ENCODE measurements at places on chromosomes 11 and 22.
A peak's percentile ranks its signal among the peaks of the same experiment; 100 is the strongest.

DNA sequence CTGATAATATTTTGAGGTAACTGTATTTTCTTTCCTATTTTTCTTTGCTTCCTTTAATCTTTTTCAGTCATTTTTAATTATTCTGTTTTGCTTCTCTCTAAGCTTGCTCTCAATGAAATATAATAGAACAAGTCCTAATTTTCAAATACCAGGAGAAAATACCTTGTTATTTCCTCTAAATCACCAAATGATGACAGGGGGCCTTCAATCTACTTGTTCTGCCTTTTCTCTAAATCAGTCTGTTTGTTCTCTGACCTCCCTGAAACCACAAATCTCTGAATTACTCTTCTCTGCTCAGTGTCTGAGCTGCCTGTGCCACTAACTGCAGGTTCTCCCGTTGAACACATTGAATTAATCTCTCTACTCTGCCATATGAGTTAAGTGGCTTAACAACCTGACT is 286.2 kb downstream of the C11orf87 start:
- no peak for DNase-seq

DNA sequence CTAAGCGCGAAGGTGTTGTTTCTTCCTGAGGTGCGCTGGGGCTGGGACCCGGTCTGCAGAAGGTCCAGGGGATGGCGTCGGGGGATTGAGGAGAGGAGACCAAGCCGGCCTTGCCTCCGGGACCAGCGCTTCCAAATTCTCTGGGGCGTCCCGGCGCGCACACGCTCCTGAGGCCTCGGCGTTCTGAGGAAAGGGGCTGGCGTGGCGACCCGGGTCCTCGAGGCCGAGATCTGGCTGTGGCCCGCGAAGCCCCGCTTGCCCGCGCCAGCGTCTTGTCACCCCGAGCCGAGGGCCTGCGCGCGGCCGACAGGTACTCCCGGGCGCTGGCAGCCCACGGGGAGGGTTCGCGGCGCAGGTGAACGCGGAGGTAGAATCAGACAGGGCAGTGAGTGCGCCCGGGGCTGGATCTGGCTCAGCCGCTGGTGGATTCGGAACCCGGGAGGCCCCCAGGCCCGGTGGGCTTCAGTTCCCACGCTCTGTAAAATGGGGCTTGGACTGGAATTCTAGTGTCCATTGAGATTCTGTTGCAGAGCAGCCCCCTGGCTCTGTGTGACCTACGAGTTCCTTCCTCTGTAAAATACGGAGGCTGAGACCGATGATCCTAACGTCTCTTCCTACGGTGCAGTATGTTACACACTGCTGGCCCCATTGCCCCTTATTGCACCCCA is 14.7 kb downstream of the SSH3 start:
- no peak for DNase-seq

DNA sequence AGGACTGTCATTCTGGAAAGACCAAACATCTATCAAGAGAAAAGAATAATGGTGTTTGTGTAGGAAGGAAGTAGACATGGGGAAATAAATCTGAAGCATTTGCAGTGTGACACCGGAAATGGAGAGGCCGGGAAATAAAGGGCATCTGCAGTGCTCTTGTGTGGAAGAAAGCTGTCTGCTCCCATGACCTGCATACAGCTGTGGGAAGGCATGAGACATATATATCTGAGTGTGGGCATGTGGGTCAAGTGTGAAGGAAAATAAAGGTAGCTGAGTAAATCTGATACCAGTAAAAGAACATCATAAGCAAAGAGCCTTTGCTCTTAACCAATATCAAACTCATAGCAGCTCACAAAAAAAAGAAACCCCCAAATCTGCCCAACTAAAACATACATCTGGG is 72.1 kb upstream of the OR5AK2 start:
- no peak for DNase-seq

DNA sequence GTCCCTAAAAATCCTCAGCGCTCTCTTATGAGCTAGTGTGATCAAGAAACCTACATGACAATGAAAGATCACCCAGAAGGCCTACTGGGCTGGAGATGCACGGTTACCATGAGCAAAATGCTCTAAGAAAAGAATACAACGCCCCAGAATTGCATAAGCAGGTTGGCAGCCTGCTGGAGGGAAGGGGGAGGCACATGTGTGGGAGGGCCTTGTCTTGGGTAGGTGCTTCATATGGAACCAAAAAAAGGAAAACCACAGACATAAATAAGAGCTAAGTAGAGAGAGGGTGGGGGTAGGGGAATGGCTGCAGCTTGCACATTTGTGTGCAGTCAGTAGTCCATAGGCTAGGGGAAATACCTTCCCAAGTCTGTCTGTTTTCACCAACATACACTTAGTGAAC is 2.8 kb downstream of the SIAE start:
- no peak for DNase-seq

GRCh38 chr22:31398231-31398630 is 1.2 kb upstream of the DRG1 start:
- DNase-seq = no peak

- peak; percentile 13 for DNase-seq
Measured at GRCh38 chr22:36110306-36110881, 50.2 kb downstream of the APOL3 start.

DNA sequence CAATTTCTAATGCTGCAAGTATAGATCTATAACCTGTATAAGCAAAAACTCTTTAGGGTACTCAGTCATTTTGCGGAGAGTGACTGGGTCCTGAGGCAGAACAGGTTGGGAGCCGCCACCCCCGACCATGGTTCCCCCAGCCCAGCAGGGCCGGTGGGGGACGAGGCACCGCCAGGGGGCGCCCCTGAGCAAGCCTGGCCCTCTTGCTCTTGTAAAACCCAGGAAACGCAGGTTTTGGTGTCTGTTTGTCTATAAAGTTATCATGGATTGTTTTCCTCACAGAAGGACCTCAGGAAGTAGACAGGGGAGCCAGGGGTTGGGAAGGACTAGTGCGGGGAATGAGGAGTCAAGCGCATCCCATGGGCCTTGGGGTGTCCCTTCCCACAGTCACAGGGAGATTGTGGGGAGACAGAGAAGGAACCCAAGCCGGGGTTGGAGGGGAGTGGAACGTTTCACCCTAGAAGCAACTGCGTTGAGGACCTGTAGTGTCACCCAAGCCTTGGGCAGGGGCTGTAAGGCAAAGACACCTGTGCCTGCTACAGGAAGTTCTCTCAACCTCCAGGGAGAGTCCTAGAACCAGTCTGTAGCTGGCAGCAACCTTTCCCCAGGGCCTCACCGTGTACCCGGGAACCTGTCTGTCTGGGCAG is 26.4 kb downstream of the KCTD17 start:
- peak; percentile 78 for DNase-seq

- DNase-seq = no peak
Measured at GRCh38 chr11:23314162-23314561, 453.9 kb upstream of the CCDC179 start.

- peak; percentile 20 for DNase-seq
Measured at GRCh38 chr11:30422447-30423278, 99.8 kb downstream of the ARL14EP start.

GRCh38 chr22:20761536-20761935 is 12.4 kb upstream of the SERPIND1 start:
- DNase-seq = no peak

GRCh38 chr11:22151649-22152197 is 41.2 kb upstream of the ANO5 start:
- DNase-seq = no peak

DNA sequence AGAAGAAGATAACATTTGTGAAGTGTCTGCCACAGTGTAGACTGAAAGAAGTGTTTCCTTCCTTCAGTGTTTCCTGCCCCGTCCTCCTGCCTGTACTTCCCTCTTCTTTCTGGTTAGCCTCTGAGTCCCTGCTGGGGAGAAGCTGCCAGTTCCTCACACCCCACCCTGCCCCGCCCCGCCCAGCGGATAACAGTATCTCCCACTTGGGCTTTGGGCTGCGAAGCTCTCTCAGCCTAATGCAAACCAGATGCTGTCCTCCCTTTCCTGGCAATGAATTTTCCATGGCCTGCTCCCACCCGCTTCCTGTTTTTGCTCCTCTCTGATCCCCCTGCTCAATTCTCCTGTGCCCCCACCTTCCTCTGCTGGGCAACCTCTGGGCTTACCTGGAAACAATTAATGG is 5.2 kb upstream of the RAB3IL1 start:
- peak; percentile 82 for DNase-seq

DNA sequence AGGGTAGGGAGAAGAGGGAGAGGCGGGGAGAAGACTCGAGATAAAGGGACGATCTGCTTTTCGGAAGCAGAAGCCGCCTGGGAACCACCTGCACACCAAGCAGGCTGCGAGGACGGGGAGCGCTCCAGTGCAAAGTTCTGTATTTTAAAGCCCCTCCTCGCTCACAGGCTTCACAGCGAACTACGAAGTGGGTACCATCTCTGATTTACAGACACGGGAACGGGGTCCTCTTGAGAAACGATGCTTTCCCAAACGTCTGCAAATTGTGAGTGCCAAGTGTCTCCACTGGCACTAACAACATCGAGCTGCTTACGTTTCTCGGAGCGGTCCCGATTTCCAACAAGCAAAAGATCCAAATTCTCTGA is 700 bp upstream of the STX3 start:
- peak; percentile 43 for DNase-seq

GRCh38 chr11:70158201-70158600 is 44.9 kb upstream of the FADD start:
- peak; percentile 48 for DNase-seq

DNA sequence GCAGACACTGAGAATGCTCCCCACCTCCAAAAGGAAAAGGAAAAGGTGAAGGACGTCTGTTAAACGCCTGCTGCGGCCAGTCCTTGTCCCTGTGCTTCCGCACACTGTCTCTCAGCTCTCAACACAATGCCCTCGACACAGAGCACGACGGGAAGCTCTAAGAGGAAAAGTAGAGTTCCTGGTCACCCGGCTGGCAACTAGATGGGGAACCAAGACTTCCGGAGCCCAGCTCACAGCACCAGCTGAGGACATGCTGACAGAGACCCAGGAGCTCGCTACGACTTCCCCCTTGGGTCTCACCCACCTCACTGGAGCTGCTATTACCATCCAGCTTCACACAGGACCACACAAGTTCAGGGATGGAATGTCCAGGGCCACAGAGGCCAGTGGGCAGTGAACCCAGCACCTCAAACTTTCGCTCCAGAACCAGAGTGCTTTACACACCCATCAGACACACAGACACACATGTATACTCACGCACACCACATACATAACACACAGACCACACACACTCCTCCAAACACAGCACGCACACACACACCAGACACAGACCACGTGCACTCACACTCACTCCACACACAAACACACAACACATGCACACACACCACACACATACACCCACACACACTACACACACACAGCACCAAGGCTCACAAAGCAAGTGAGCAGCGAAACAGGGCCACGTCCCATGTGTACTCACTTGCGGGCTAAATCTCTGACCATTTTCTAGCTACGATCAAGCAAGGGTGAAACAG is 9.6 kb downstream of the SULT4A1 start:
- no peak for DNase-seq

GRCh38 chr11:47941907-47942558 is 38.3 kb upstream of the PTPRJ start:
- peak; percentile 26 for DNase-seq

GRCh38 chr11:20088397-20089225 is 71.7 kb downstream of the DBX1 start:
- DNase-seq = peak; percentile 36

GRCh38 chr22:19766511-19767426 is 6.2 kb downstream of the TBX1 start:
- peak; percentile 47 for DNase-seq

DNA sequence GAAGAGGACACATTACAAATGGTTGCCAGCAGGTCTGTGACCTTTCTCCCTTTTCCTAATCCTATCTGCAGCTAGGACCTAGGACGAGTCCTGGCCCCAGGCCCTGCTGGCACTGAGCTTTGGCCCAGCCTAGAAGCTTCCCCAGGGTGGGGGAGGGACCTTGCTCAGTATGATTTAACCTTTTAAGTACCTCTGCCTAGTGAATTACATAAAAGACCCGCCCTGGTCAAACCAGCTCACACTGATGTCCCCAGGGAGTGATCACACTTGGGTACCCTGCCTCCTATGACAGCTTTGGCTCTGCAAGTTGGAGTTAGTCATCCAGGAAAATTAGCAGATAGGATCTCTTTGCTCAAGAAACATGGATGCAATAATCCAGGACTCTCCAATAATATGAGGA is 21.9 kb downstream of the ASCC2 start:
- DNase-seq = no peak

- no peak for DNase-seq
Measured at GRCh38 chr22:48556222-48556621, 1271.5 kb downstream of the BRD1 start.

GRCh38 chr22:36510384-36510783 is 3.5 kb upstream of the FOXRED2 start:
- DNase-seq = no peak

GRCh38 chr11:64256300-64256699 is 5.0 kb downstream of the PLCB3 start:
- DNase-seq = no peak

GRCh38 chr11:126707498-126707897 is 293.1 kb downstream of the KIRREL3 start:
- no peak for DNase-seq

- peak; percentile 47 for DNase-seq
Measured at GRCh38 chr11:10693509-10694081, at the start of gene IRAG1. TSS of gene IRAG1 (minus strand) at chr11:10693755. CDS start at chr11:10693602, 153 bp downstream.

DNA sequence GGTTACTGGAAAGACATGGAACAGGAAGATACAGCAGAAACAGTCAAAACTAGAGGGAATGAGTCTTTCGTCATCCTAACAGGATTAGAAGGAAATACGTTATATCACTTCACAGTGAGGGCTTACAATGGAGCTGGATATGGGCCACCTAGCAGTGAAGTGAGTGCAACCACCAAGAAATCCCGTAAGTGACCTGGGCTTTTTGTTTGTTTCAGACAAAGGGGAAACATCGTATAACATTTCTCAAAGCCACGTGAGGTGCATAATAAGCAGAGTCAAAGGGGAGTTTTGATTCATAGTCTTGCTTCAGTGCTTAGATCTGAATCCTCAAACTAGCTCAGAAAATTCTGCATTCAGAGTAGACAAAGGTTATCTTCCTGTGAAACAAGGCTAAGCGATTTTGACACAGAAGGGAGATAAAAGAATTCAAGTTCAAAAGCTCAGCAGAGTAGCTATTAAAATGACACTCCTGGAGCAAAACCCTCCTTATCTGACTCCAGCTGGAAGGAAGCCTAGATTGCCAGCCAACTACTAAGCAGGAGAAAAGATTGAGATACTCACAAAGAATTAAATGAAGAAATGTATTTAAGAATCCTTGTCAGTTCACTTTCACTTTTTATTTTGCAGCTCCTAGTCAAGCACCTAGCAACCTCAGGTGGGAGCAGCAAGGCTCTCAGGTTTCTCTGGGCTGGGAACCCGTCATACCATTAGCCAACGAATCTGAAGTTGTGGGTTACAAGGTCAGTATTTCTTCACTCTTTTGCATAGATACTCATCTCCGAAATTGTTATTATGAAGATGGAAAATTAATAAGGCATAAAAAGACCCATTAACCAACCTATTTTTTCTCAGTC is 346.4 kb upstream of the ARHGAP42 start:
- no peak for DNase-seq

DNA sequence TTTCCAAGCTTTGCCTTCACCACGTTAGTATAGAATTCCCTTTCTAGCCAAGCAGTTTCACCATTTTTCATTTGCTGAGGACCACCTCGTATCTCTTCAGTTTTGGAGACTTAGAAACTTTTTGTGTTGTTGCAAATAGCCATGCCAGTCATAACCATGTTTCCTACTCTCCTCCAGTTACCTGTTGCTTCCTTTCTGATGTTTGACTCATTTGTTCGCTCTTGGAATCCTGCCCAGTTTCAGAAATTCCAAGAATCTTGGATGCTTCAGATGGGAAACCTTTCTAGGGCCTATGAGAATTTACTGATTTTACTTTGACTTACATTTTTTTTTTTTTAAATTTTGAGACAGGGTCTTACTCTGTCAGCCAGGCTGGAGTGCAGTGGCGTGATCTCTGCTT is 65.4 kb downstream of the PPP6R3 start:
- DNase-seq = no peak

GRCh38 chr22:33932997-33933396 is 12.7 kb upstream of the LARGE1 start:
- DNase-seq = no peak

Measured in hepatocyte (in vitro differentiated cells).